ENCODE measurements at places on chromosomes 12 and 14. TPM values are rescaled to one million over a fixed set of nuclear protein-coding genes. Genes with fewer than 3 reads are reported as not detected.
A peak's percentile ranks its signal among the peaks of the same experiment; 100 is the strongest.

DNA sequence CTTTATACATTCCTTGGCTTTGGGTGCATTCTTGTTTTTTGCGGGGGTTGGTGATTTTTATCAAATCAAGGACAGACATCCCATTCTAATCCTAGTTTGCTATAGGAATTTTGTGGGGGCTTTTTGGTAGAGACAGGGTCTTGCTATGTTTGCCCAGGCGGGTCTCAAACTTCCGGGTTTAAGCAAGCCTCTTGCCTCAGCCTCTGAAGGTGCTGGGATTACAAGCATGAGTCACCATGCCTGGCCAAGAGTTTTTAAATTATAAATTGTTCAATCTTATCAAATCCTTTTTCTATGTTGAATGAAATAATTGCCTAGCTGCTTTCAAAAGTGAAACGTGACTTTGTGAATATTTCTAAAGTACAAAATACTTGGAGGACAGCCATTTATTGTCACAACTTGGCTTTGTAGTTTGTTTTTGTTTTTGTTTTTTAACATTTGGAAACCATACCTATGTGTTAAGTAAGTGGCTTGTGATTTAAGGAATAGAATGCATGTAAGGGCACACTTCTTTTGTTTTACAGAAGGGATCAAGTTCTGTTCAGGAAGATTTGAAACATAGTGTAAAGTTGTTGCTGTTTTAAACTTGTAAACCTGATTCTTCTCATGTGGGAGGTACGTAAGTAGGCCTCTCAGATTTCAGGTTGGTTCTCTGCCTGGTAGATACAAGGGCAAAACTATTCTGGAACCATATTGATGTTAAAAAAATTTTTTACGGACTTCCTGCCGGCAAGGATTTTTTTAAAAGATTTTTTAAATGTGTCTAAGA is 13.4 kb downstream of the MARK3 start:
- no peak for DNase-seq

GRCh38 chr12:100724071-100724470 is 70.5 kb upstream of the ANO4 start:
- no peak for DNase-seq

DNA sequence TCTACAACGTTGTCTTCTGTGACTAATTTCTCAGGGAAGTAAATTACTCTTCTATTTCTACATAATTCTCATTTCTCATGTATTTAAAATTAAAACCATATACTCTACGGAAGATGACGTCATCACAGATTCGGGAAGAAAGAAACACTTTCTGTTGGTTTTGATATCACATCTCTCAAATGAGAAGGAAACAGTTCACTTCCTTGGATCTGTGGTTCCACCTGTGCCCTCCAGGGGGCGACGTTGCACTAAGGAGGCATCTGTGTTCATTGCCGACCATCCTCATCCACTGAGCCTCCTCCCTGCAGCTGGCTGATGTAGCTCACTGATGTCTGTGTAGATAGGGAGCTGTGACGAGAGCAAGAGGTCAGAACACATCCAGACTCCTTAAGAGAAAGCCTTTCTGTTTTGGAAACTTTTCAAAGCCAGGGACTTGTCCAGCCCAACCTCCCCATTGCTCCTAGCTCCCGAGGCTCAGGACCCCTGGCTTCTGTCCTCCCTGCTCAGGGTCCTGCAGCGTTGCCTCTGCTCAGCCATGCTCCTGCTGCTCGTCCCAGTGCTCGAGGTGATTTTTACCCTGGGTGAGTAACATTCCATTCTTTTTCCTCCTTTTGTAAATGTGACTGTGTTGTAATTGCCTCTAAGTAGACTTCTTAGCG is 172.7 kb upstream of the OR4E1 start:
- peak; percentile 59 for DNase-seq

Gene SLC38A1
- total RNA-seq: 132 TPM

Gene CIDEB
- 12.1 TPM for total RNA-seq

Gene HSPB8
- total RNA-seq: 232 TPM

Gene PLEKHH1
- 45.8 TPM for total RNA-seq

GRCh38 chr14:19878029-19878642 is 3.2 kb downstream of the OR4K2 start:
- DNase-seq: no peak

- DNase-seq: no peak
Observed at GRCh38 chr14:70350078-70350477, 9.4 kb downstream of the COX16 start.

- no peak for DNase-seq
Observed at GRCh38 chr14:75804570-75805275, 143.7 kb downstream of the TTLL5 start.

DNA sequence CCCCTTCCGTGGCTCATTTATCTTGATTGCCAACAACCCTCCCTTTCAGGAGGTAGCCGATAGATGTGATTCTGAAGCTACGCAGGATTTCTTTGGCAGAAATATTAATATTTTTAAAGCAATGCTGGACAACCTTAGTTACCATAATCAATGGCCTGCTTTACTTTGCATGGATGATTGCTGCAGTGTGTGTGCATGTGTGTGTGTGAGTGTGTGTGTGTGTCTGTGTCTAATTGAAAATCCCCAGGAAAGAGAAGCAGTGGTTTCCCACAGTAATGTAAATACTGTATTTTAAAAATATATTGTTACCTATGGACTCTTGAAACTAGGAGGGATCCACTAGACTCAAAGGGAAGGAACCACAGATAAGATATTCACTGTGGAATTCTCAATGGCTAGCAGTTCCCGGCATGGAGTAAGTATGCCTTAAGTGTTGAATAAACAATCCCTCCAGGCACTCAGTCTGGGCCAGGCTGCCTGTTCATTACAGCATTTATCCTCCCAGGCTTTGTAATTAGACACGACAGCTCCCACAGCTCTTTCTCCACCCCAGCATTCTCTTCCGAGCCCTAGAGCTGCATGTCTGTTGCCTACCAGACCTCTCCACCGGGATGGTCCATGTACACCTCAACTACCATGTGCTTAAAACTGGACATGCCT is 22.5 kb upstream of the C14orf132 start:
- no peak for DNase-seq

DNA sequence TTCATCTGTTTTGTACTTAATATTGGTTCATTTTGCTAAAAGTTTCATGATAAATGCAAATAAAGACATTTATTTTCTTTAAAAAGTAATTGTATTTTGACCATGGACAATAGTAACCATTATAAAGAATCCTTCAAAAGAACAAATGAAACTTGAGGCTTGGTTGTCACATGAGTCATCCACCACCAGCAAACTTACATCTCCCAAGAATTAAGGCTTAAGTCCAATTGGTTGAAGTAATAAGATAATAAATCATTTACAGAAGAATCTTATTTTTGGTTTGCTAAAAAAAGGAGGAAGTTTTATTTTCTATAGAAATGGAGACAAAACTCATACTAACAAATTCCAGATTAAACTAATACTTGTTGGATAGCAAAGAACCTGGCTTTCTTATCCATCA is 84.8 kb upstream of the KITLG start:
- DNase-seq: no peak

- DNase-seq: no peak
Observed at GRCh38 chr14:105171004-105171673, 2.6 kb upstream of the JAG2 start.

DNA sequence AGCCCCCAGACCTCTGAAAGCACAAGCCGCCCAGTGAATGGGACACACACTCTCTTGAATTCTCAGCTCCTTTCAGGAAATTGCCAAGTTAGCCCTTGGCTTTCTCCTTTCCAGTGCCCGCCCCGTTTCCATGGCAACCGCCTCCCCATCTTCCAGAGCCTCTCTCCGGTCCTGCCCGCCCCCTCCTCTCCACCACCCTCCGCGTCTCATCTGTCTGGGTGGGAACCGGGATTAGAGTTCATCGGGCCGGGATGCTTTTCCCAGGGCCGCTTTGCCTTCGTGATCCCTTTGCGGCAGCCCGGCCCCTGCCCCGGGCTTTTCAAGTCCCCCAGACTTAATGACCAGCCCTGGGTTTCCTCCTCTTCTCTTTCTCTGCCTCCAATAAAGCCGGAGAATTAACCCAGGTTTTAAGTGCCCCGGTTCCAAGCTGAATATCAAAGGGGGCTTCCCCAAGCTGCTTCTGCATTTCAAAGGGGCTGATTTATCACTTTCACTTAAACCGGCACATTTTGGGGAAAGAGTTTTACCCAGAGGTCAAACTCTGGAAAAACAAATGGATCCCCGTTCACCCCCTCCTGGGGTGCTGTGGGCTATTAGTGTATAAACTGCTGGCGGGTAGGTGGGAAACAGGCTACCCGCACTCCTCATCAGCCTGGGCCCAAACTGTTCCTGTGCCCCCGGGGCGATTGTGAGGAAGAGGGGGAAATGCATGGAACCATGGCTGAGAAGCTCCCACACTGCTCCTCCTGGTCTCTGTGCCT is 101.7 kb downstream of the ZFP36L1 start:
- DNase-seq: no peak

DNA sequence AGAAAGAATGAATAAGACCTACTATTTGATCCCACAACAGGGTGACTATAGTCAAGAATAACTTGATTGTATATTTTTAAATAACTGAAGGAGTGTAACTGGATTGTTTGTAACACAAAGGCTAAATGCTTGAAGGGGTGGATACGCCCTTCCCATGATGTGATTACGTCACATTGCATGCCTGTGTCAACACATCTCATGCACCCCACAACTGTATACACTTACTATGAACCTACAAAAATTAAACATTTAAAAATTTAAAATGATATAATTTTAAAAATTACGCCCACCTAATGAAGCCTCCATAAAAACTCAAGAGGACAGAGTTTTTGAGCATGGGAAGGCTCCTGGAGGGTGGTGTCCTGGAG is 94.5 kb downstream of the SCARB1 start:
- no peak for DNase-seq

GRCh38 chr12:26791301-26791791 is 41.6 kb downstream of the ITPR2 start:
- DNase-seq: no peak

Gene KLRC3
- 0.81 TPM for total RNA-seq

DNA sequence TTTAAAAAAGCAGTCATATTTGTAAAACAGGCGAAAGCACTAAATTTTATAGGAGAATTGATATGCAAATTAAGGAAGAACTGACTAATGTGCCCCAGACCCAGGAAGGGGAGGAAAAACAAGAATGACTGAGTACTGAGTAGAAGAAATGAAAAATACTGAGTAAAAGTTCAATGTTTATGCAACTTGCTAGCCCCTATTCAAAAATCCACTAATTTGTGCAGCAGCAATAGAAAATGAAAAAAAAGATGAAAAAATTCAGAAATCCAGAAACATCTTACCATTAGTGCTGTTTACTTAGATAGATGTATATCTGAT is 6.1 kb downstream of the CHD8 start:
- DNase-seq: no peak

DNA sequence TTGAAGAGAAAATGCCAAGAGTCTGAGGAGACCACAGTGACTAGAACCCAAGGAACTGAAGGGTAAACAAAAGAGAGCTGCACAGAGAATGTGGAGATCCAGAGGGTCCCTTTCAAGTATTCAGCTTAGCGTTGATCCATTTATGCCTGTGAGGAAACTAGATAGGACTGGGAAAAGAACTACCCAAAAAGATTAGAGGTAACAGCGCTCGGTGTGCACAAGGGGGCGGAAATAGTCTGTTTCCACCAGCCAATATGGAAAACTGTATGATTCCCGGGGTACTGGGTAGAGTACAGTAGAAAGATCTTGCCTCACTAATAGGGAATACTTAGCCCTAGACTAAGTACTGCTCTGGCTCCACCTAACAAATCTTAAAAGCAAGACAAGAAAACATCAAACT is 135.5 kb downstream of the DPF3 start:
- no peak for DNase-seq
